ENCODE measurements at places on chromosomes 5 and 9.

DNA sequence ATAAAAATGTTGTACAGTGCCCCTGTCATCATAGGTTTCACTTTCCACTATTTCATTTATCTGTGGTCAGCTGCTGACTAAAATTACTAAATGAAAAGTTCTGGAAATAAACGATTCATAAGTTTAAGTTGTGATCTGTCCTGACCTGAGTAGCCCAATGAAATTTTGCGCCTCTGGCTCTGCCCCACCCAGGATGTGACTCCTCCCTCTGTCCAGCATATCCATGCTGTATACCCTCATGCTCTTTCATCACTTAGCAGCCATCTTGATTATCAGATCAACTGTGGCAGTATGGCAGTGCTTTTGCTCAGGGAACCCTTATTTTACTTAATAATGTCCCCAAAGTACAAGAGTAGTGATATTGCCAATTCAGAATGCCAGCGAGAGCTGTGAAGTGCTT, 97.3 kb downstream of the STARD4 start:
- no peak for DNase-seq

- DNase-seq, result no peak
Measured at GRCh38 chr9:19720377-19720776, 68.5 kb downstream of the SLC24A2 start.

DNA sequence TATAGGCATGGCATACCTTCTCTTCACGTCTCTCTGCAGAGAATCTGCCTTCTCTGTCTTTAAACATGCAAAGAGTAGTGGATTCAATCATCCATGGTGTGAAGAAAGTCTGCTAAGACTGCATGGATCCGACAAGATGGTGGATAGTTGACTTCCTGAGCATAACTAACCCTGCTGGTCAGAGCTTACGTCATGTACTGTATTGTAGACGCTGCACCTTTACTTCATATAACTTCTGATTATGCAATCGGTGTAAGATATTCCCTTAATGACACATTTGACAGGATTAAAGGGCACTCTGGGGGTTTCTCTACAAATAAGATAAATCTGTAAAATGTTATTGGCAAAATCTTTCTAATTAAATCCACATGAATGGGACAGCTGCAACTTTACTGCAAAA, 240.3 kb upstream of the NREP start:
- DNase-seq, result no peak

DNA sequence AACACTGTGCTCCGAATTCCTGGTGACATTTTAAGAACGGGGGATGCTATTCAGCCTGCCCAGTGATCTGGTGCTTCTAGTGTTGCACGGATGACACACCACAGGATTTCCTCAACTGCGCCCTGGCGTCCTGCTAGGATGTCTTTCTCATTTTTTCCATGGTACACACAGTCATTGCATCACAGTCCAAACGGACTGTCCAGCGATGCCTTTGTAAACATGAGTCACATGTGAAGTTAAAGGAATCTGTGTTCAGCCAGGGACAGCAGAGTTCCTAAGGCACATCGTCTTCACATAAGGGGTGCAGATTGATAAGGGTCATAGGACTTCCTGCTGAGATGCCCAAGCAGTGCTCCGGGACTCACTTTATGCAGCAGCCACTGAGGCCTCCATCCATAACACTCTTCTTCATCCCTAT, 9.3 kb upstream of the PTPN3 start:
- DNase-seq, result no peak

- no peak for DNase-seq
Measured at GRCh38 chr5:148820461-148821395, 5.7 kb upstream of the ADRB2 start.

- DNase-seq, result peak; percentile 49
Measured at GRCh38 chr9:132002643-132003318, 76.9 kb downstream of the MED27 start.

- DNase-seq, result no peak
Measured at GRCh38 chr5:95711501-95712346, 19.4 kb upstream of the RHOBTB3 start.

DNA sequence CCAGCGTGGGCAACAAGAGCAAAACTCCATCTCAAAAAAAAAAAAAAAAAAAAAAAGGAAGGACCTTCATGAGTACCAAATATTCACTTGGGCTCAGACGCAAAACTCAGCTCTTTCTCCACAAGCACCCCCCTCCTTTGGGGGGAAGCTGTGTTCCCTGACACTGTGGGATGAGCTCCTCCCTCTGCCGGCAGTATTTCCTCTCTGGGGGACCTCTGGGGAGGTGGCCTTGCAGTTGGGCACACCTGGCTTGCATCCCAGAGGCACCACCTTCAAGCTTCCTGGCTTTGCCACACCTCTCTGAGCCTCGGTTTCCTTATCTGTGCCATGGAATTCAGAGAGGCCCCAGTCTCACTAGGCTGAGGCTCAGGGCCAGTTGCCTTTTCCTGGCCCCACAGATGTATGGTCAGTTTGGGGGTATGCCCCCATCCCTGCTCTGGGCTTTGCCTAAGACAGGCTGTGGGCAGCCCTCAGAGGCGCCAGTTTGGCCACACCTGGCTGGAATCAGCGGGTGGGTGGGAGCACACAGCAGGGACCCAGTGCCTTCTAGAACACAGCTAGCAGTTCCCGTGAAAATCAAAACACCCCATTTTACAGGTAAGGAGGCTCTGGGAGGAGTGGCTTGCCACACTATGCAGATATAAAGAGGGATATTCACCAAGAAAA, 157.5 kb upstream of the IER5L start:
- no peak for DNase-seq

DNA sequence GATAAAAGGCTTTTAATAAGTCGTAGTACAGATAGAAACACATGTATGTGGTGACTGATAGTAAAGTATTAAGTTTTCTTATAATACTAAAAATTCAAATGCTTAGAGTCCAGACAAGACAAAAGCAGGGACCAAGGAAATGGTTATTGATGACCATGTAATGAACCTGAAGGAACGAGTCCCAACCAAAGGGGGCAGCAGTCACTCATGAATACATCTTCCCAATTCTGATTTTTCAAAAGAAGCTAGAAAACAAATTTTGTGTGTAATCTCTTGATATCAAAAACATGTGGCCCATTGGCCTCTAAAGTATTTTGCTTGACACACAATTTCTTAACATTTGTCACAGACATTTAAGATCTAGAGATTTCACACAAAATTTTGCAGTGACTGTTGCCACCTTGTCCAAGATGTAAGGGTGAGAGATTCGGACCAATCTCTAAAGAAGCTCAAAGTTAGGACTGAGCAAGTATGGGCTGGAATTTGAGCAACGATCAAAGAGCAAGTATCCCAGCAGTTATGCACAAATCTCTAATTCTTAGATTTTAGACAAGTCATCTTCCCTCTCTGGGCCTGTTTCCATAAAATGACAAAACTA, 66.8 kb downstream of the ARL15 start:
- DNase-seq, result peak; percentile 12

DNA sequence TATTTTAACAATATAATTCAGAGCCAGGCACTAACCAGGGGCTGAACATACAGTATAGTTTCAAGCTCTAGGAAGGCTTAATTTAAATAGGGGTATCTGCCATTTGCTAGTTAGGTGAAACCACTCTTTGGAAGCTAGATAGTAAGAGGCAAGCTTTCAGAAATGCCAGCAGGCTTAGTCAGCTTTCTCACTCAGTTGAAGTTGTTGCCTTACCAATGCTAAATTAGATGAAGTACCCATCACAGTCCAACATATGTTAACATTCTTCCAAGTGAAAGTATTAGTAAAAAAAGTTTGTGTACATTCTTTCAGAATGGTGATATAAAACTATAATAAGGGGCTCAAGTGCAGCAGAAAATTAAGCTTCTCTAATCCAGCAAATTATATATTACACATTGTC, 215.0 kb downstream of the CNTLN start:
- DNase-seq, result no peak

GRCh38 chr5:138760448-138761110, 7.4 kb downstream of the CTNNA1 start:
- DNase-seq, result no peak

GRCh38 chr9:98523231-98523901, 185.4 kb downstream of the GABBR2 start:
- no peak for DNase-seq

- no peak for DNase-seq
Measured at GRCh38 chr5:133459474-133460160, 152.7 kb downstream of the FSTL4 start.

GRCh38 chr5:6384856-6385255, 6.5 kb upstream of the MED10 start:
- no peak for DNase-seq

DNA sequence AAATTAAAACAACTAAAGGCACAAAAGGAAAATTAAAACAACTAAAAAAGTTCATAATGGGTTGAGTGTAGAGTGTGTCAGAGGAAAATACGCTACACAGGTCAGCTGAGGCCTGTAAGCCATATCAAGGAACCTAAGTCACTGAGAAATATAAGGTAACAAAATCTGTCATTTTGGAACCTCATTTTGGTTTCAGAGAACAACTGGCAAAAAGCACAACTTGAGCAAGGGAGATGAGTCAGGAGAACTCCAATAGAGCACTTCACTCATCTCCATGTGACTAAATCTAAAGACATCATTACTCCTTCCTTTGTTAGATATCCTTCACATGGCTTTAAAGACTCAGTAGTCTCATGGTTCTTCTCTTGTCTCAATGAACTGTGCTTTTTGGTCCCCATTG, 269.4 kb upstream of the POU5F2 start:
- no peak for DNase-seq

DNA sequence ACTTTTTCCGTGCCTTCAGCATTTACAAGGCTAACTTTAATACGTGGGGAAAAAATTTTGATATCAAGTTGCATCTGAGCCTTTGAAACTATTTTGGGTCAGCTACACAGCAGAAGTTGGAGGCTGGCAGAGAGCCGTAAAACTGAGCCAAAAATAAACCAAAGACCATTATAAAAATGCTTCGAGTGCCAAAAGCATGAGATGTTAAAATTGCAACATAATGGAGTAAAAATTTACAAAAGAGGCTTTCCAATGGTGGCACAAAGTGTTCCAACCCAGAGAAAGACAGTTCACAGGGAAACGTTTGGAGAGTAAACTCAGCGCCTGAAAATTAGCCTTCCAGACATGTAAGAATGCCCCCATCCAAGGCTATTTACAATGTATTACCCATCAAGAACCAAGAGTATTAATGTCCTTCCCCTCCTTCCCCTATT, 190.3 kb downstream of the TLE1 start:
- no peak for DNase-seq

- DNase-seq, result no peak
Measured at GRCh38 chr9:94867842-94868312, 141.4 kb downstream of the AOPEP start.

DNA sequence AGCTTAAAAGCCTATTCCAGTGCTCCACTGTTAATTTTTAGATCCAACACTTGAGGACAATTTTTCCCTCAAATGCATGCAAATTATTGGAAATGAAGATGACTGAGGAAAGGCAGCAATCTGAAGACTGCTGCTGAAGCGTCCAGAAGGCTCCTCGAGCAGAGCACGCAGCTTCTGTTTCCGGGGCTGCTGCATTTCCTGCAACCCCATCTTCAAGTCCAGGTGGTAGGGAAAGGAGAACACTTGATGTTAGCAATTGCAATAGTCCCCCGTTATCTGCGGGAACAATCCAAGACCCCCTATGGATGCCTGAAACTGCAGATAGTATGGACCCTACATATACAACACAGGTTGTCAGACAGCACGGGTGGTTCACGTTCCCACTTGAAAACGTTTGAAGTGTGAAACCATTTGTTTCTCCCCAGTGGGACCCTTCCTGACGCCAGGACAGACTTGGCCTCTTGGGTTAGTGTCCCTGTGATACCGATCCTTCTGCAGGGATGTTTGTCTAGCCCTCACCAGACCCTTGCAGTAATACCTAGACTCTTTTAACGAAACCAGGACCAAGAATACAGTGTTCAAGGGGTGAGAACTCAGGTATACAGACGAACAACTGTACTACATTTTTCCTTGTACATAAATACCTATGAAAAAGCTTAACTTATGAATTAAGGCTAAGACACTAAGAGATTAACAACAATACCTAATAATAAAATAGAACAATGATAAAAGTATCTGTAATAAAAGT, 152.3 kb downstream of the HSD17B3 start:
- no peak for DNase-seq

GRCh38 chr5:104267320-104268015, 704.9 kb upstream of the NUDT12 start:
- DNase-seq, result no peak

DNA sequence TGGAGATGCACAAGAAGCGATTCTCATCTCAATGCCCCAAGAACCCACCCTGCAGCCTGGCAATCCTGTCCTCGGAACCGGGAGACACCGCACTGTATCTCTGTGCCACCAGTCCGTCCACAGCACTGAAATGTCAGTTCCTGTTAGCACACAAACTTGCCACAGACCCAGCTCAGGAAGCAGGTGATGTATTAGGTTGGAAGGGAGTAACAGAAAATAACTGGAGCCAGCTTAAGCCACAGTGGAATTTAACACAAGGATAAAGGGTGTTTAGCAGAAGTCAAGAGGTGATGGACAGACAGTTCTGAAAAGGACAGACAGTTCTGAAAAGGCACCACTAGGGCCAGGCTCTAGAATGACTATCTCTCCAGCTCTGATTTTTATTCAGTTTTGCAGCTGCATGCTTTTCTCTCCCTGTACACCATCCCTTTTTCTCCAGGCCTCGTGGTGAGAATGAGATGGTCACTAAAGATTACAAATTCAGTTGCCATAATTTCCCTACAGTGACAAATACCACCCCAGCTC, 114.4 kb downstream of the ANKRD18B start:
- peak; percentile 21 for DNase-seq

GRCh38 chr9:7912037-7912535, 112.5 kb upstream of the DMAC1 start:
- DNase-seq, result no peak

- no peak for DNase-seq
Measured at GRCh38 chr9:87671925-87672324, 54.0 kb upstream of the CTSL start.

DNA sequence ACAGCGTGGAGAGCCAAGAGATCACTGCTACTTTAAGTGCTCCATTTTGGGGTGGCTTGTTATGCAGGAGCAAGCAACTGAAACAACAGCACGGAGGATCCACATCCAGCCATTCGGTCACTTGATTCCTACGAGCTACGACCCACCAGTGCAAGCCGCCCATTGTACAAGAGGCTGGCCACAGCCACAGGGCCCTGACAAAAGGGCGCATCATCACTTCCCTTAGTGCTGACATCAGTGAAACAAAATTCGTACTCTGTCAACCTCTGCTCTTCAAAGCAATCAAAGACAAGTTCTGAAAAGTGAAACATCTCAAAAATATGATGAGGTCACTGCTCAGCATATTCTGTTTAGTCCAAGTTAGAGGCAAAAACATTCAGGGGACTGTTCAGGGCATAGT, 168.4 kb downstream of the GADD45G start:
- no peak for DNase-seq

Measured in NCI-H2081 (cell line).